ENCODE measurements at places on chromosomes 5 and 9.
A peak's percentile ranks its signal among the peaks of the same experiment; 100 is the strongest.

DNA sequence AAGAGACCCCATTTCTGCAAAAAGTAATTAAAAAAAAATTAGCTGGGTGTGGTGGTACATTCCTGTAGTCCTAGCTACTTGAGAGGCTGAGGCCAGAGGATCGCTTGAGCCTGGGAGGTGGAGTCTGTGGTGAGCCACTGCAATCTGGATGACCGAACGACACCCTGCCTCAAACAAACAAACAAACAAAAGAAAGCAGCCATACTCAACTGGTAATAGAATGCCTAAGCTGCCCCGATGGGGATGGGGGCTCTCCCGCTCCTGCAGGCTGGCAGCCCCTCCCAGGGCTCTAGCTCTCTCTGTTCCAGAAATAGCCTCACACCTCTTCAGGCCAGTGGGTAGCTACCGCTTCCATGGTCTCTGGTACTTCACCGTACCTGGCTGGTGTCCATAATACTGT is 241.8 kb downstream of the FANCC start:
- DNase-seq: no peak

DNA sequence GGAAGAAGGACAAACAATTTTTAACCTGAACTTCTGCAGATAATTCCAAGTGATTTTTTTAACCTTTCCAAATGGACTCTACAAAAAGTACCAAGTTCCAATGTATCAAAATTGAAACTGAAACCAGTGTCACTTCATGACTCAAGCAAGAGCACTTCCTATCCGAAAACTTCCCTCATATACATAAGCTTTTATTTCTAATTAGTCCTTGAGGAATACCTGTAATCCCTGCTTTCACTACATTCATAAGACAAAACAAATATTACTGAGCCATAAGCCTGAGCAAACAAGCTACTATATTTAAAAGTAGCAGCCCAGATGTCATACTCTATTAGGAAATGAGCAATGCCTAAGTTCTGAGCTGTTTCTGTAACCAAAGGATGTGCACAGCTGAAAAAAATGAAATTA is 224.4 kb downstream of the EBF1 start:
- DNase-seq: no peak

GRCh38 chr5:85077581-85077980 is 692.9 kb upstream of the EDIL3 start:
- DNase-seq: no peak

DNA sequence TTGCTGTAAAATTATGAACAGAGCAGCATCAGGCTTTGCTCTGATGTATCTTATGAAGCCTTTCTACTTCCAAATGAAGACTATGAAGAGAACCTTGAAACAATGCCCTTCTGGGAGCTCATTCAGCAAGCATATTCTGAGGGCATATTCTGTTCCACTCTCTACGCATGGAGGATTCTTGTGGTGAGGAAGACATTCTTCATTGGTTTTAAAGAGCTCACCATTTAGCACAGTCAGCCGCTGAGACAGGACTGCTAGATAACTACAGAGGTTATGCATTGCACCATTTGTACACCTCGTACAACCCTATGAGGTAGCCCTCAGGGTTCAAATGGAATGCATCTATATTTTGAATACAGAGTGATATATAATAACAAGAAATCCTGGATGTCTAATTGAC is 61.0 kb downstream of the INVS start:
- DNase-seq: no peak

- no peak for DNase-seq
Measured at GRCh38 chr5:95729115-95730010, 1.8 kb upstream of the RHOBTB3 start.

DNA sequence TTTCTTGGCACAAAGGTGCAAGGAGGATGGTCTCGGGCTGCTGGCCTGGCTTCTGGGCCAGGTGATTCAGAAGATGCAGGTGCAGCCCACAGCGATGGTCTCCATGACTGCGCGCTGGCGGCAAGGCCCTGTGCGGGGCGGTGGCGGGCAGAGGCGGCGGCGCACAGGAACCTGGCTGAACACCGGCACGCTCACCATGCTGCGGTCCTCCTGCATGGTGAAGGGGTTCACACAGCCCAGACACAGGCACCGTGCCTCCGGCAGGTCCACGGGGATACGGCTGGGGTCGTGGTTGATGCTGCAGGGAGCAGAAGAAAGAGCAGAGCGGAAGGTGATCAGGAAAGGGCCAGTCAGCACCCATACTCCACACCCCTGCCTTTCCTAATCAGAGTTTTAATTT is 4.8 kb downstream of the IL17B start:
- no peak for DNase-seq

DNA sequence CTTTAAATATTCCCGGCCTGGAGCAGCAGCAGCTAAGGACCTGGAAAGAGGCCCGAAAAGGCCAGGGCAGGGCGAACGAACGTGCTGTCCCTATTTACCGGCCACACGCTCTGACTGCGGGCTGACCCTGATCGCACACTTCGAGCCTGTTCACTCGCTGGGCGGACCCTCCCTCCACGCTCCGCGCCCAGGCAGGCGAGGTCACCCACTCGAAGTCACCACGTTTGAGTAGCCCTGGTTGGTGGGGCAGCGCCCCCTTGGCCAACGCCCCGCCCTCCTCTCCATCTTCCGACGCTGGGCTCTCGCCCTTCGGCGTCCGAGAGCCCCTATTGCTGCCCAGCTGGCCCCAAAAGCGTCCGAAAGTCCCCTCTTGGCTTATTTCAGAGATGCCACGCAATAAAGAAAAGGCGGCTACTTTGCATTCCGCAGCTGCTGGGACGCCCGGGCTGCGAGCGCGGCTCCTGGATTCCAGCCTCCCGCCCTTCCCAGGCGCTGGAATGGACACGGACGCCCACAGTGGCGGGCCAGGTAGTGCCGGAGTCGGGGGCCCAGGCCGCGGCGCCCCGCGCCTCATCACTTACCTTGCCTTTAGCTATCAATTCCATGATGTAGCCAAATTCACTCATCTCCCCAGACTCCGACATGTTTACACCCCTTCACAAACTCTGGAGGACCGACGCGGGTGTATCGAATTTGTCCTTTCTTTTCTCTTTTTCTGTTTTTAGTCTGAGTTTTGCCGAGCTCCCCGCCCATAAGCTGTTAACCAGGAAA is 9.9 kb upstream of the TRIM36 start:
- peak; percentile 14 for DNase-seq

- DNase-seq: no peak
Measured at GRCh38 chr9:78612091-78612490, 315.2 kb downstream of the PSAT1 start.

GRCh38 chr5:133372293-133372937 is 239.9 kb downstream of the FSTL4 start:
- no peak for DNase-seq

DNA sequence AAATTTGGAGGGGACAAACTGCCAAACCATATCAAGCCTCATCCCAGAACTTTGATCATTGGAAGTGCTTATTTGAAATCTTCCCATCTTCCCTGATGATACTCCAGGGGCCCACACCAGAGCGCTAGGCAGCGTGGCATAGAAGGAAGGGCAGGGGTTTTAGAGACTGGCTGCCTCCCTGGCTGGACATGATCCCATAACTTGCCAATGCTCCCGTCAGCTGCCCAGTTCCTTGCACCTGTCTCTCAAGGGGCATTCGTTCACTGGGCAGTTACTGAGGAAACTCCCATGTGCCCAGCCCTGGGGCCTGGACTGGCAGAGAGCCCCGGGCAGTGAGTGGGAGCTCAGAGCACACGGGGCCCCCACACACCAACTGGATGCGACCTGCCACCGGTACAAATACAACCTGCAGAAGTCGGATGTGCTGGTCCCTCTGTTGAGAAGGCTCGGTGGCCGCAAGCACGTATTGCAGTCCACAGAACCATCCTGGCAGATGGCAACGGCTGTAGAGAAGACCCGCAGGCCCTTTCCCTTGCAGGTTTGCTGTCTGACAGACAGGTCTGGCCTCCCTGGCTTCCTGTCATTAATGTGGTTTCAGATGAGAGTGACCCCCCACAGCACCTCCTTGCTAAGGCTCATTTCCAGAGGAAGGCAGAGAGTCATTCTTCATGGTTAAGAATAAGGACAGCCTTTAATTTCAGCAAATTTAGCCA is 122.4 kb downstream of the MVB12B start:
- no peak for DNase-seq

DNA sequence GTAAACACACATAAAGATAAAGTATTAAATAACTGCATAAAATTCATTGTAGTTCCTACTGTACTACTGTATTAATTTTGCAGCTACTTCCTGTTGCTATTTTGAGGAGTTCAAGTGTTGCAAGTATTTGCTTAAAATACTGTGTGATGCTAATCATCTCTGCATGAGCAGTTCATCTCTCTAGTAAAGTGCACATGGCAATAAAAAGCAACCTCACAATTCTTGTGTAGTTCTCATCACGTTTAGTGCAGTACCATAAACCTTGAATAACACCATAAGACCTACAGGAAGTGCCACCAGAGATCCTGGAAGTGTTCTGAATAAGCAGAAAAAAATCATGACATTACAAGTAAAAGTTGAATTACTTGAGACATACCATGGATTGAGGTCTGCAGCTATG is 34.6 kb downstream of the CPLANE1 start:
- DNase-seq: no peak

- DNase-seq: no peak
Measured at GRCh38 chr5:140554454-140554853, 2.8 kb downstream of the SRA1 start.

DNA sequence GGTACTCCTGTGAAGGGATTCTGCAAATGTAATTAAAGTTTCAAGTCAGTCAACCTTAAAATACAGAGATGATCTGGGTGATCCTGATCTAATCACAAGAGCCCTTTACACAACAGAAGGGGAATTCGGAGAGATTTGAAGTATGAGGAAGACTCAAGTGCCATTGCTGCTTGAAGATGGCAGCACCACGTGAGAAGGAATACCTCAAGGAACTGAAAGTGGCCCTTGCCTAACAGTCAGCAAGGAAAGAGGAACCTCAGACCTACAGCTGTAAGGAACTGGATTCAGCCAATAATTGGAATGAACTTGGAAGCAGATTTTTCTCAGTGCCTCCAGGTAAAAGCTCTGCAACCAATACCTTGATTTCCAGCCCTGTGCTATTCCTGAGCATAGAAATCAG is 87.4 kb downstream of the THBS4 start:
- no peak for DNase-seq

Data from stimulated activated CD4-positive, alpha-beta T cell treated with anti-CD3 and anti-CD28 coated beads, Interleukin-15, amount 100 ng/mL, for 24 hours (primary cell).